ENCODE measurements at places on chromosomes 5 and 9.

DNA sequence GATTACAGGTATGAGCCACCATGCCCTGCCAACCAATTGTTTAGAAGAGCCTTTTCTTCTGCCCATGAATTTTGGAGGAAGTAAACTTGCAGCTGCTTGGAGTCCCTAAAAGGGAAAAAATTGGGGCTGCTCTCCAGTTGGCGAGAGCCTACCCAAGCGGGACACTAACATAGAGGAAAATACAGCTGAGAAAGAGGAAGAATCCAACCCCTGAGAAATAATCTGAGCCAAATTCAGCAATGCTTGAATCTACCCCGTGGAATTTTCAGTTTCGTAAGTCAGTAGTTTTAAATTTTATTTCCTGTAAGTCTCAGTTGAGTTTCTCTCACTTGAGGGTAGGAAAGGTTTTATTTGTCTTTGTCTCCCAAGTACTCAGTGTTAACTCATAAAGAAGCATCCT, 30.4 kb upstream of the UBTD2 start:
- DNase-seq = no peak

GRCh38 chr9:7176561-7176960, 418.8 kb downstream of the KDM4C start:
- no peak for DNase-seq

DNA sequence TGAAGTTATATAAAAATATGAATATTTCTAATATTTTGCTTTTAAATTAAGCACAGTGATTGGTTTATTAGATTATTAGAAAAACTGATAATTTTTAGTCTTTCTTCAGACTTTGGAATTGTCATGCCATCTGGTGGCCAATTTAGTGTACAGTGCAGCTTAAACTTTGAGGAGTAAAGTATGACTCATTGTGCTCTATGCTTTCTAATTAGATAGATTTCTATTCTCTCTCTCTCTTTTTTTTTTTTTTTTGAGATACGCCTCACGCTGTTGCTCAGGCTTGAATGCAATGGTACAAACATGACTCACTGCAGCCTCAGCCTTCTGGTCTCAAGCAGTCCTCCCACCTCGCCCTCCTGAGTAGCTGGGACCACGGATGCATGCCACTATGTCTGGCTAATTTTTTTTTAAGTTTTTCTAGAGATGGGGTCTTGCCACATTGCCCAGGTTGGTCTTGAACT, 42.1 kb upstream of the GPR21 start:
- peak; percentile 95 for DNase-seq

- DNase-seq = no peak
Observed at GRCh38 chr5:50822046-50822445, 155.6 kb downstream of the PARP8 start.

DNA sequence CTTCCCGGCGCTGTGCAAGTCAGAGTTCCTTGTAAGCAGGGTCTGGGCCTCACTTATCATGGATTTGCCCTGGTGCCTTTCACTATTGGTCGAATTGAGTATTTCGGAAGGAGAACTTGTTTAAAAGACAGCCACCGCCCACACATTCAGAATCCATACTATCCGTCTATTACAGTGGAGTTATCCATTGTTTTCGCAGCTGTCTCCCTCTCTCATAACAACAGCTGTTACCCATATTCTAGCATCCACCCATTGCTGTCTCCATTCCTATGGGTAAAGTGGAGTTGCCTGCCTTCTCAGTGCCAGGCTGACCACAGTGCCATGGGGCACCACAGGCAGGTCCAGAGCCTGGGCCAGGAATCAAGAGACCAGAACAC, 20.2 kb downstream of the FAXDC2 start:
- DNase-seq = no peak

- DNase-seq = no peak
Observed at GRCh38 chr5:133827011-133827410, 141.4 kb downstream of the C5orf15 start.

DNA sequence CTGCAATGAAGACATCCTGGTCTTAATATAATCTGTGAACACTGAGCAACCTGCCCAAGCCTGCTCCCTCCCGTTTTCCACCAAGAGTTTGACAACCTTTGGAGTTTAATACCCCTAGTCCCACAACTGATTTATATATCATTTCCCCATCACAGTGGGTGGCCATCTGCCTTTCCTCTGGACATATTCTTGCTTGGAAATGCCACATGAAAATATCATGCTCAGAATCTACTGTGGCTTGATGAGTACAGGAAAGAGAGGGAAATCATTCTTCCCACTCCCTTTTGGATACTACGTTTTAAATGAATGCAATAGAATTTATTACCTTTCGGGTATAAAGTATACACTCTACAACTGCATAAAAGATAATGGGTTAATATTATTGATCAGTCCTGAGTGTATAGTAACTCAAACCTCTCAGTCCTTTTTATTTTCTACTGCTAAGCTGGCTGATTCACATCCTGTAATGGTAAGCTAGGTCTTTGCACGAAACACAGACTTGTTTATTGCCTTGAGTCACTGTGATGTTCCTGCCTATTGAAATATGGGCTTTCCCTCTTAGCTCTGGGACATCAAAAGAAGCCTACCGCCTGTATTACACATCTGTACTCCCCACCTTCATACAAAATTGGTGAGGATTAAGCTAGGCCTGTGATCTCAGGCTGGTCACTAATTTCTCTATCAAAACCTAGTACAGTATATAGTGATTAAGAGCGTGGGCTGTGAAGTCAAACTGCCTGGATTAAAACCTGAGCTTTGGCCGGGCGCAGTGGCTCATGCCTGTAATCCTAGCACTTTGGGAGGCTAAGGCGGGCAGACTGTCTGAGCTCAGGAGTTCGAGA, 67.6 kb upstream of the NR5A1 start:
- peak; percentile 78 for DNase-seq

DNA sequence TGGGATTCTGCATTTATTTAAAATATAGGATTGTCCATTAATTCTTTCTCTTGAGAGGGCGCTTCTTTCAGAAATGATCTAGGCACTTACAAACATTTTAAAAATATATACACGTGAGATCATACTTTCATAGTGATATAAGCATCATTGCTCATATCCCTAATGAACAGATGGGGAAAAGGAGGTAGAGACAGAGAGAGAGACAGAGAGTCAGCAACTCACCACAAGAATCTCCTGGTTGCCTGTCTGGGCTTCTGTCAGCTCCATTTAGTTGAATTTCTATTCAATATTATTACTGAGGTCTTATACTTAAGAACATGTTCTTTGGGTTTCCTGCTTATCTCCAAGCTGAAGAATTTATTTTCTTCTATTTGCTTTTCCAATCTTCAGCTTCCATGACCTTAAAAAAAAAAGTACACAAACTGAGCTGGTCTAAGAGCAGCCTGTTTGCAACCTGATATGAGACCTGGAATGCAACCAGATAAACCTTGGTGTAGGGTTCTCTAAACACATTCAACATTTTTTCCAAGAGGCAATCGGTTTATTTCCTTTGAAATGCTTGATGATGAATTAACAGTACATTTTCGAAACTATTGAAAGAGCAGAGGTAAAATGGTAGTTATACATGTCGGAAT, 51.6 kb upstream of the LIFR start:
- peak; percentile 61 for DNase-seq

GRCh38 chr5:35158622-35159369, 71.5 kb downstream of the PRLR start:
- DNase-seq = no peak

DNA sequence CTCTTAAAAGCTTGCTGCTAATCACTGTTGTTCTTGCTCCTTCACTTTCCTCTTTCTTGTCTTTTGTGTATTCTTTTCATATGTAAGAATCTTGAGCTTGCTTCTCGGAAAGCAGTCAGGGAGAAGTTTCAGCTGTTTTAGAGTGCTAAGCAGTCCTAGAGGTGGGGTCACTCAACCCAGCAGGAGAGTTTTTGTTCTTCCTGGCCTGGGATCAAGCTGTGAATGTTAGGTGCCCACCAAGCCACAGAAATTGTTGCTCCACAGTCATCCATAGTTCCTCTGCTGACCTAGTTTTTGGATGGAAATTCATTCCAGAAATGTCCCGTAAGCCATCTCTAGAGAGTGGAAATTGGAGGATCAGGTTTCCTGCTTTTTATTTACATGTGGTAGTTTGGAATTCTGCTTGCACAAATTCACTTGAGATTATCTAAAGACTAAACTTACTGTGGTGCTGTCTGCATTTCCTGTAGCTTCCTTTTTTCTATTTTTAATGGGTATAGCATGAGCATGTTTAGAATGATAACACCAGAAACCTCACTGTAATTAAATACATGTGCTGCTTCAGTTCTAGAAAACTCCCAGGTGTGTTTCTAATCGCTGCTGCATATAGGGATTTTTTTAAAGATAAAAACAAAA, 108.7 kb downstream of the MAST4 start:
- peak; percentile 8 for DNase-seq

DNA sequence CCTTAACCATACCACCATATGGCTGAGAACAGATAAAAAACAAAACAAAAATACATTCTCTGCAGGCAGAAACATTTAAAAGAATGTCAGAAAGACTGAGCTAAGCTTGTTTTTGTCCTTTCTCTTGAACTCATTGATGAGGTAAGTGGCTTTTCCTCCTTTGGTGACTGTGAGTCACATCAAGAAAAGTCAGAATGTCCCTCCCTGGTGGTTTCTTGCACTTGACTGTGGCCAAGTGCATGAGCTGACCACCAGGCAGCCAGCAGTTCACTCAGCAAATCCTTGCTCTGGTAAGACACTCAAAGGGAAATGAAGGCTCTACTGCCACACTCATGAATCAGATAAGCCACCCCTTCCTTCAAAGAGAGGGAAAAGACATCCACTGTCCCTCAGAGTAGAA, 970.9 kb downstream of the TAF11L14 start:
- DNase-seq = no peak

GRCh38 chr5:39360471-39361111, 3.7 kb downstream of the C9 start:
- no peak for DNase-seq

DNA sequence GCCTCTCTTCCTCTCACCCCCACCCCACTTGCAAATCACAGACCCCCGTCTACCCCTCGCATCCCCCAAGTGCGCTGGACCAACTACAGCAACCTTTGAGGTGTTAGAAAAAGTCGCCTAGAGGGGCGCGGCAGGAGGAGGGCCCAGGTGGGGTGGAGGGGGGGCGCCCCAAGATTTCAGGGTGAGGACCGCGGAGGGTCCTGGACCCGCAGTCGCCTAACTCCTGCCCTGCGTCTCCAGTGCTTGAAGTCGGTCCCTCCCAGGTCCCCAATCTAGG, 379 bp upstream of the EGFLAM start:
- no peak for DNase-seq

- DNase-seq = peak; percentile 78
Observed at GRCh38 chr9:105290418-105290817, 46.0 kb downstream of the SLC44A1 start.

GRCh38 chr9:114216081-114216480, 60.7 kb downstream of the COL27A1 start:
- DNase-seq = no peak

DNA sequence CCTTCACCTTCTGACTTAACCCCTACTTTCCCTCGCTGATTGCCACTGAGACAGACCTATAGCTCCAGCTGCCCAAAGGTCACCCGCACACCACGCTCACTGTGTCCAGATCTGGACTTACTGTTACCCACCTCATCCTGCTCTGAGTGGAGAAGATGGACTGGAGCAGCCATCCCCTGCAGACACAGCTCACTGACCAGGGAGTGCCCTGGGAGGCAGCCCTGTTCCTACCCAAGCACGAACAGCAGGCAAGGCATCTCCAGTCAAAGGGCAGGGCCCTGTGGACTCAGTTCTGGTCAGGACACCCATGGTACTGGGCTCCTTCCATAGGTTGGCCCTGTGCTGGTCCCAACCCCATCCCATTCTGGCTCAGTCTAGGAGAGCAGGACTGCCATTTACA, 9.5 kb upstream of the BARX1 start:
- DNase-seq = no peak

GRCh38 chr5:121819682-121820261, 31.9 kb upstream of the FTMT start:
- no peak for DNase-seq

- DNase-seq = no peak
Observed at GRCh38 chr5:147835386-147835798, 3.9 kb upstream of the SPINK1 start.

- peak; percentile 76 for DNase-seq
Observed at GRCh38 chr9:16530669-16531642, 339.5 kb downstream of the BNC2 start.

- no peak for DNase-seq
Observed at GRCh38 chr9:8011974-8012373, 212.4 kb upstream of the DMAC1 start.

DNA sequence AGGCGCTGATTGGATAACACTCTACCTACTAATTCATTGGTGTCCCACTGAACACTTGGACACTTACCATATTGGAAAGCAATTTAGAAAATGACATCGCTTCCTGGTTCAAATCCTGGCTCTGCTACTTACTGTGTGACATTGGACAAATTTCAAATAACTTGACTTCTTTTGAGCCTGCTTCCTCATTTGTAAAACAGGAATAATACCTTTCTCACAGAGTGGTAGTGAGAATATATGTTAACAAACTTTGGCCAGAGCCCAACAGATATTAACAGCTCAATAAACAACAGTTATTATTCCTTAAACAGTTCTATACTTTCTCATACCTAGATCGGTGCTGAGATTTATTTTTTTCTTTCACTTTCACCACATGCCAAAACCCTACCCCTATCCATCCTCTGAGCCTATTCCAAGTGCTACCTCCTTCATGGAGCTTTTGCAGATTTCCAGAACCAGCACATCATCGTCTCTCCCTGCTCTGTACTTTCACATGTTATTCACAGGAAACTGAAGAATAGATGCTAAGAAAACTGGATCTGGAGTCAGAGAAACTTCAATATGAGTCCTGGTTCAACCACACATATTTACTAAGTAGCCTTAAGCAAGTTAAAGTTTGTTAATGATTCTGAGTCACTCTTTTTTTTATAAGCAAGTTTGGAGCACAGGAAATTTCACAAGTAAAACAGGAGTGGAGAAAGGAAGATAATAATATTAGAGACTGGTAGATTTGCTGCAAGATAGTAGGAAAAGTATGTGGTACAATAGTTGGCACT, 92.3 kb downstream of the STRBP start:
- DNase-seq = peak; percentile 7

- DNase-seq = no peak
Observed at GRCh38 chr9:113456235-113456634, 7.3 kb upstream of the RGS3 start.

GRCh38 chr5:77024490-77024889, 5.7 kb upstream of the AGGF1 start:
- peak; percentile 5 for DNase-seq

DNA sequence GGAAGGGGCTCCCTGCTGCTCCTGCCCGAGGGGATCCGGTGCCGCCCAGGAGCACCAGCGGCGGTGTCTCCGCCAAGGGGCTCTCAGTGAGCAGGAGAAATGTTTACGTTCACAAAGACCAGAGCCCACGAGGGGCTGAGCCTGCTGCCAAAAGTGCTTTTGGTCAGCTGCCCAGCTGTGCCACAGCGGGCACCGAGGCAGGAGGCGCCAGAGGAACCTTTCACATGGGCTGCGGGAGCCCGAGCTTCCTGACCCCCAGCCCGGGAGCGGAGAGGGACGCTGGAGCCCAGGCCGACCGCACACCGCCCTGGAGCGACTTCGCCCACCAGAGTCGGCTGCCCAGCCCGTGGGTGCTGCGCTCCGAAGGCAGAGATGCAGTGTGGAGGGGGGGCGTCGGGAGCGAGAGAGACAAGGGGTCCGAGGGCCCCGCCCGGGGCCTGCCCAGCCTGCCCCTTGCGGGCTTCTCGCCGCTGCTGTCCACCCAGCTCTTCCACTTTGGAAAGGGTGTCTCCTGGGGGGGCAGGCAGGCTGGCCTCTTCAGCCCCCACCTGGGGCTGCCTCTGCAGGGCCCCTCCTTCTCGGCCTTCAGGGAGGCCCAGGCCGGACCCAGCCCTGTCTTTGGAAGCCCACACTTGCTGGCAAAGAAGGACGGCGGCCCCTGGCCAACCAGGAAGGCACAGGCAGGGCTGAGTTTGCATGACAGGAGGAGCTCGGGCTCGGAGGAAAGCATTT, 7.9 kb downstream of the PPP1R26 start:
- no peak for DNase-seq

Data from fibroblast of mammary gland (primary cell).